Stimulated activated CD4-positive, alpha-beta T cell treated with anti-CD3 and anti-CD28 coated beads, Interleukin-15, amount 100 ng/mL, for 48 hours (primary cell): ENCODE measurements at places on chromosomes 1 and 21.

DNA sequence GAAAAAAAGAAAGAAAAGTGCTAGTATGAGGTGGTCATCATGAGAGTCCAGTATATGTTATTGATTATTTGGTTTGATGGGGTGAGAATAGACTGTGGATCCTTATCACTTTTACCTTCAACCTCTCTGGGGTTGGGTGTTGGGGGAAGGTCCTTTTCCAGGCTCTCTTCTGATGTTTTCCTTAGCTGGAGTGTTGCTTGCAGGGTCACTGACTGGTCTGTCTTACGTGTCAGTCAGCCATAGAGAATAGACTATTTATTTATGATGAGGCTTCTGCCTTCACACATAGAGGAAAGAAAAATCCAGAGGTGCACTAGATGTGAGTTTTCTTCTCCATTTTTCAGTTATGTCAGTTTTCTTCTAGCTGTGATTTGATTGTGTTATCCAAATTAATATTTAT, 36.5 kb downstream of the MAP3K21 start:
- DNase-seq = no peak

DNA sequence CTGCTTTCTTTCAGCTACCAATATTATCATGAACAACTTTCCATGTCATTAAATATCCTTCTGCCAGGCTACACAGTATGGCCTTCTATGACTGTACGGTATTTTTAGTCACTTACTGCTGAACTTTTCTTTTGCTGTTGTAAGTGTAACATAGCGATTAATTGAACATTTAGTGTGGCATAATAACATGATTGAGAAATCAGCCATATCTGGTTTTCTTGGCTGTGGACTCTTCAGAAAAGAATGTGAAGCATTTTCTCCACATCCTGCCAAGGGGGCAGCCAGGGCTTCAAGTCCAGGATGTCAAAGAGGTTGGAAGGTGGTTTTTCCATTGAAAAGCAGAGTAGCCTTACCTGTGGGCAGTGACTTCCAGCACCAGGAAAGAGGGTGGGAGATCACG, 8.8 kb upstream of the AHCYL1 start:
- no peak for DNase-seq

DNA sequence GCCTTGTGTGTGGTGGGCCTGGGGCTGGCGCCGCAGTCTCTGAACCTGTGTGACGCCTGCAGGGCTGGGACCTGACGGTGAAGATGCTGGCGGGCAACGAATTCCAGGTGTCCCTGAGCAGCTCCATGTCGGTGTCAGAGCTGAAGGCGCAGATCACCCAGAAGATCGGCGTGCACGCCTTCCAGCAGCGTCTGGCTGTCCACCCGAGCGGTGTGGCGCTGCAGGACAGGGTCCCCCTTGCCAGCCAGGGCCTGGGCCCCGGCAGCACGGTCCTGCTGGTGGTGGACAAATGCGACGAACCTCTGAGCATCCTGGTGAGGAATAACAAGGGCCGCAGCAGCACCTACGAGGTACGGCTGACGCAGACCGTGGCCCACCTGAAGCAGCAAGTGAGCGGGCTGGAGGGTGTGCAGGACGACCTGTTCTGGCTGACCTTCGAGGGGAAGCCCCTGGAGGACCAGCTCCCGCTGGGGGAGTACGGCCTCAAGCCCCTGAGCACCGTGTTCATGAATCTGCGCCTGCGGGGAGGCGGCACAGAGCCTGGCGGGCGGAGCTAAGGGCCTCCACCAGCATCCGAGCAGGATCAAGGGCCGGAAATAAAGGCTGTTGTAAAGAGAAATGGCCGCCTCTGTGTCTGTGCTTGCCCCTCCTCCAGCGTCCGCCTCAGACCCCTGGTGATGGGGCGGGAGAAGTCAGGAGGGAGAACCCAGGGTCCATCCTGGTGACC, 788 bp downstream of the ISG15 start:
- DNase-seq = no peak

DNA sequence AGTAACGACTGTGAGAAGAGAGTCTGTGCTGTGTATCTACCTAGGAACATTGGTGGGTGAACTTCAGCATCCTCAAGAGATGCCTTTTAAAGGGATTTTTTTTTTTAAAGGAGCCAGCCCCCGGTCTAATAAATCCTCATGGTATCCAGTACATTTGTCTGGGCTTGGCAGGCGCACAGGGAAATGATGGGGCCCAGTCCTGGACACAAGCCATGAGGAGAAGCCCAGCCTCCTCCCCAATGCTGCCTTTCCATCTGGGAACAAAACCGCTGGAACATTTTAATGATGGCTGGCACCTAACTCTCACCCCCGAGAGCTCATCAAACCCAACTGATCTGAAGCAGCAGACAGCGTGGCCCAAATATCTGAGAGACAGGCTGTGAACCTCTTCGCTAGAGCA, 64.2 kb downstream of the ACOT7 start:
- no peak for DNase-seq

- no peak for DNase-seq
Measured at GRCh38 chr1:9250411-9251381, 16.1 kb downstream of the H6PD start.

- DNase-seq = no peak
Measured at GRCh38 chr1:153841463-153841994, 66.3 kb downstream of the SLC27A3 start.

DNA sequence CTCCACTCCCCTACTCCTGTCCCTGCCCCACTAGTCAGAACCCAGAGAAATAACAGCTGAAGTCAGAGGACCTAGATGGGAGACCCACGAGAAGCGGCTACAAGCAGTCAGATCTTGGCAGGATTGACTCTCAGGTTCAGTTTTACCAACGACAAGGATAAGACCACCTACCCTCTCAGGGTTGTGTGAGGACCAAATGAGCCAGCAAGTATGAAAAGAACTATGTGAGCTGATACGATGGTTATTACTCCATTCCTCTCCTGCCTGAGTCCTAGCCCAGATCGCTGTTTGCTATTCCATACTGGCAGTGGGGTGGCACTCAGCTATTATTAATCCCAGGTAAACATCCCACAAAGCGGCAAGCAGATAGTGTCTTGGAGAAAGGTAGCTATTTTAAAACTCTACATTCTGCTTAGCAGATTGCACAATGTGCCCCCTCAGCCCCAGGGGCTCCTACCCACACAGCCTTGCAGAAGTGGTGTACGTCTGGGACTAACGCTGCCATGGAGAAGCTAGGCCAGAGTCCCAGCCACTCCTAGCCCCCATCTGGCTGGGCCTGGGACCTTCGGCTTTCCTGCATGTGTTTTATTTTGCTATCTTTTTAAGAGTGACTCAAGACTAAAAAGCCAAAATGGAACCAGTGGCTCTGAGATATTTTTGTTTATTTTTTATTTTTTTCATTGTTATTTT, 58.9 kb downstream of the CD46 start:
- no peak for DNase-seq

DNA sequence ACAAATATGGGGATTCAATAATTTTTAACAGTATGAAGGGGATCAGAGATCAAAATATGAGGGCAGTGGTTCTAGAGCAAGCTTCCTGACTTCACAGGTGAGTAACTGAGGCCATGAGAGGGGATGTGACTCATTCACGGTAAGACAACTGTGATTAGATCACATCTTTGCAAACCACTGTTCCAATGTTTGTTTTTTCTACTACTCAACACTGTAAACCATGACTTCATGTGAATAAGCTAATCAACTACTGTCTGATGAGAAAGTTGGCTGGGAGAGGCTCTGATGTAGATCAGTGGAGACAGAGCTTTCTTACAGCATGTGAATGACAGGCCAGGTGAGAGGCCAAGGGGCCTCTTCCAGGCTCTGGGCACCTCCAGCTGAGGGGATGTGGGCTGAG, 84.7 kb downstream of the BRINP2 start:
- DNase-seq = no peak

- DNase-seq = no peak
Measured at GRCh38 chr1:232578651-232579195, 51.2 kb downstream of the SIPA1L2 start.

DNA sequence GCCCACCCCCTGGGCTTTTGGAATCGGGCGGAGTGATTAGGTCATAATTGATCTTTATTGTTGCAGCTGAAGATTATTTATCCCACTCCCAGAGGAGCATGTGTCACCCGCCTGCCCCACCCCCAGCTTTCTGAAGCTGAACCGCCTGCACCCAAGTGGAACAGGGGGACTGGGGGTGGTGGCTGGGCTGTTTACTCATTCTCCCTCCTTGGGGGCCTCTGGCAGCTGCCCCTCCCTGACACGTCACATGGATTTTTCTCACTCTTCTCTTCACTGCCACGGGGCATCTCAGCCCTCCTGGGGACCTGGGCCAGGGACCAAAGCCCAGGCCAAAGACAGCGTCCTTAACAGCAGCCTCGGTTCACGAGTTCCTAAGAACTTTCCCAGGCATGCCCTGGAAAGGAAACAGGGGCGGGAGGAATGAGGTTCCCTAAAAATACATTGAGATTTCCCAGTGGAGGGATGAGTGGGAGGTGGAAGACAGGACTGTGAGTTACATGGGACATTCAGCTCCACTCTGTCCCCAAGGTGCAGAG, 31.6 kb upstream of the SOX13 start:
- no peak for DNase-seq

GRCh38 chr1:235147269-235147668, 13.8 kb downstream of the RBM34 start:
- DNase-seq = no peak

DNA sequence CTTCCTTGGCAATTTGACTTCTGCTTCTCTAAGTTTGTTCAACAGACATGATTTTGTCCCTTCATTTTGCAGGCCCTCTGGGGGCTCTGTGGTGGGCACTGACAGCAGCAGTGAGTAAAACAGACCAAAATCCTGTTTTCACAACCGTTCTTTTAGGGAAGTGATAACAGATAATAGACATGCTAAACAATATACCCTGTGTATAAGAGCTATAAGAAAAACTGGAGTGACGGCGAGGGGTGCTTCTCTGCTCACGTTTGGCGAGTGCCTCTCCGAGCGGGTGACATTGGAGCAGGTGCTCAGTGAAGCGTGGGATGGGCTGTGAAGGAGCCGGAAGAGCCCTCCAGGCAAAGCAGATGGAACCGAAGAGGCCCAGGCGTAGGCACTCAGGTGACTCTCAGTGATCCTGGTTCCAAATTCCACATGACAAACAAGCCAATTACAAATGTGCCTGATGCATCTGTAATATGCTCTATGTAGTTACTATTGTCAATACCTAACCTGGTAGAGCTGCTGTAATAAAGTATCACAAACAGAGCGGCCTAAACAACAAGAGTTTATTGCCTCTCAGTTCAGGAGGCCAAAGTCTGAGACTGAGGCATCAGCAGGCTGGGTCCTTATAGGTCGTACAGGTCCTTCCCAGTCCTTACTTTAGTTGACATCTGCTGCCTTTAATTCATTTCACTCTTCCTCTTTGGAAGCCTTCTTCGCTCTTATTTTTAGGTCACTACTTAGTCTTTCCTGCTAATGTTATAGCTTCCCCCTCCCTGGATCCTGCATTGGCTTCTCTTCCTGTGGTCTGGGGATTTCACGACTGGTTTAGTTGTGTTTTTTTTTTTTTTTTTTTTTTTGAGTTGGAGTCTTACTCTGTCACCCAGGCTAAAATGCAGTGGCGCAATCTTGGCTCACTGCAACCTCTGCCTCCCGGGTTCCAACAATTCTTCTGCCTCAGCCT, 20.1 kb downstream of the OR2B11 start:
- no peak for DNase-seq

GRCh38 chr21:14523234-14523633, 22.9 kb downstream of the SAMSN1 start:
- peak; percentile 34 for DNase-seq
